Amniotic stem cell (primary cell): ENCODE measurements at places on chromosomes 2 and 18.
A peak's percentile ranks its signal among the peaks of the same experiment; 100 is the strongest.

- DNase-seq, result no peak
Measured at GRCh38 chr2:100137318-100137717, 5.1 kb downstream of the AFF3 start.

GRCh38 chr18:75047240-75047961 is 161.5 kb downstream of the PTGR3 start:
- no peak for DNase-seq

DNA sequence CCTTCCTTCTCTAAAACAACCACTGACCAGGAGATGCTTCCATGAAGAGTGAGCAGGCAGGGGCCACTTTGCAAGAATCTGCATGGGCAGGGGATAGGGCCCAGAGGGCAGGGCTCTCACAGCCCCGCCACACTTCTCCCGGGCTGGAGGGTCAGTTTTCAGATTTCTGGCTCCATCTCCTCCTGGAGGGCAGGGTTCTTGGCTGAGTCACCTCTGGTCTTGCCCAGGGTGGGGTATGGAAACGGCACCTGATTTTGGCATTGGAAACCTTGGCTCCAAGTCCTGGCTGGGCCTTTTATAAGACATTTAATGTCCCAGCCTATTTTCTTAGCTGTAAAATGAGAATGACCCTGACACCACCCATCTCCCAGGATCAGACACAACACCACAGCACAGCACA is 27.6 kb upstream of the ASPRV1 start:
- DNase-seq, result no peak

- no peak for DNase-seq
Measured at GRCh38 chr18:79365701-79366100, 30.0 kb upstream of the NFATC1 start.

GRCh38 chr2:43950383-43951008 is 45.3 kb downstream of the LRPPRC start:
- DNase-seq, result no peak

DNA sequence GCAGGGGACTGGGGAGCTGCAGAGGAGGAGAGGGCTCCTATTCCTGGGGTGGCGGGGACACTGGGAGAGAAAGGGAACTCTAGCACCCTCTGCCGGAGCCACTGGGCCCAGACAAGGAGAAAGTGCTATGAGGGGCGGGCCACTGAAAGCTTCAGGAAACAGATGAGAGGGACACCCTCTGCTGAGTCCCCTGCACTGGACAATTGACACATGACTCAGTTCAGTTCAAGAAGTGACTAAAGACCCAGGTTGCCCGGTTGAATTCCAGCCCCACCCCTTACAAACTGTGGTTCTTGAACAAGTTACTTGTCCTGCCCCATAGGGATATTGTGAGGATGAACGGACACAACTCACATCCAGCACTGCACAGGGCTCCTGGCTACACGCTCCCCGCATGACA is 5.0 kb downstream of the RUFY4 start:
- DNase-seq, result no peak

- DNase-seq, result no peak
Measured at GRCh38 chr2:42463570-42463969, 30.2 kb downstream of the KCNG3 start.

DNA sequence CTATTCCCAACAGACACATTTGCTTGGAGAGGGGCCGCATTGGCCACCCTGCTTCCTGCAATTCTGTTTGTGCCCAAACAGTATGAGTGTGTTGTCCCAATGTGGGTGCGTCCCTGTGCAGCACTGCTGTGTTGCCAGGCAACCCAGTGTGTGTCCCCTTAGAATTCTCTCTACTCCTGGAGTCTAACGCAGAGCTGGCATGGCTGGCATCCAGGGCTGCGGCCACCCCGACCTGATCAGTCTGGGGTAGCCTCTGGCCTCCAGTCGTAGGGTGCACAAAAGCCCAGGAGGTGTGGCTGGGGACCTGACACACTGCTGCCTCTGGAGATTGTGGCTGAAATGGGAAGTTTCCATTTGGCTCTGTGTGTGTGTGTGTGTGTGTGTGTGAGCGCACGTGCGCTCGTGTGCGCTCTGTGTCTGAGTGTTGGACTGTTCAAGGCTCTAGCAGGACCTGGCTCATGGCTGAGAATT is 48.0 kb downstream of the TEX44 start:
- DNase-seq, result no peak

DNA sequence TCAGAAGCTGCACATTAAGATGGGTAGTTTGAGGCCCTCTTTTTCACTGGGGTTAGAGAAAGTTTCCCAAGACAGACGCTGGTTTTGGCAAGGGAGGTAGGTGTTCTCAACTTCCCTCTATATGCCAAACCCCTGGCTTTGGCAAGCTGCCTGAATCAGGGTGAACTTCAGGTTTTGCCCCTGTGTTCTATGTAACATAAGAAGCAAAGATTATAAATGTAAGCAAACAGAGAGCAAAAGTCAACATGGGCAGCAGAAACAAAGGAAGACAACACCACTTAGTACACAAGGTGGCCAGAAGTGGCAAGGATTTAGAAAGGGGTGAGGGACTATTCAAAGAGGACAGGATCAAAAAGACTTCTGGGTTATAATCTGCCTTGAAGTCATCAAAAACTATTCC is 70.5 kb upstream of the TFCP2L1 start:
- no peak for DNase-seq

DNA sequence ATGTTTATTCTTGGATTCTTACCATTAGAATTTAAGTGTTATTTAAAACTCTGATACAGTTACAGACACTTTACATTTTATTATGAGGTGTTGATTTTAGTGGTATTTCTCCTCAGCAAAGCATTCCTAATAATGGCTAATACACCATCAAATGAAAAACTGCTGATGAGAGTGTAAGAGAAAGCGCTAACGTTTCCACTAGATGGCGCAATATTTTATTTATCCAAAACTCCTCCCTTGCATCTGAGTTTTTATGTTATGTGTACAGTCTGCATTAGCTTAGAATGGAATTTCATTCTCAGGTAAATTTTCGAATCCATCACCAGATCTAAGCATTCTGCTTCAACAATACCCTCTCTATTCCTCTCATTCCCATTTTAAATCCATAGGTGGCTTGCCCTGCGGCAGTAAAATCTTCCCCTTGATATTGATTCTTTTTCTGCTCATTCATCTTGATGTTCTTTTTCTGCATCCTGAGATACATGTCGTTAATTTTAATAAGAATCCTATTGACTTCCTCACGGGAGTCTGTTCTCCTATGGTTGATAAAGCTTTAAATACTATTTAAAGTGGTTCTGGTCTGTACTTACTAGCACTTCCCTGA is 53.9 kb downstream of the PRKRA start:
- no peak for DNase-seq

- DNase-seq, result no peak
Measured at GRCh38 chr2:125581557-125581956, 1074.4 kb upstream of the GYPC start.

DNA sequence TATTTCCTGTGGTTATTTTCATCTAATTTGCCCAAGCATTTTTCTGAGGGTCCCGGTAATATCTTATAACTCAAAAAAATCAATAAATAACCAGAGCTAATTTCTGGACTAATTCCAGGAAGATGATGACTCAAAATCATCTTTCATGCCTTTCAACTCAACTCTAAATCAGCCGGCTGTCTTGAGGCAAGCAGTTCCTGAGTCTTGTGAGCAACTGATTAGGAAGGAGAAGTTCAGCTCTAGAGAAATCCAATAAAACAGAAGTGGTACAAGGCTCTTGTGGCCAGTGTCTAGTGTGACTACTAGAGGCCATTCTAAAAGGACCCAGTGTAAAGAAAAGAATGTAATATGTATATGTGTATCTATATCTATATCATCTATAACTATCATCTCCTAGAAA is 890.4 kb downstream of the TRIB2 start:
- DNase-seq, result no peak

DNA sequence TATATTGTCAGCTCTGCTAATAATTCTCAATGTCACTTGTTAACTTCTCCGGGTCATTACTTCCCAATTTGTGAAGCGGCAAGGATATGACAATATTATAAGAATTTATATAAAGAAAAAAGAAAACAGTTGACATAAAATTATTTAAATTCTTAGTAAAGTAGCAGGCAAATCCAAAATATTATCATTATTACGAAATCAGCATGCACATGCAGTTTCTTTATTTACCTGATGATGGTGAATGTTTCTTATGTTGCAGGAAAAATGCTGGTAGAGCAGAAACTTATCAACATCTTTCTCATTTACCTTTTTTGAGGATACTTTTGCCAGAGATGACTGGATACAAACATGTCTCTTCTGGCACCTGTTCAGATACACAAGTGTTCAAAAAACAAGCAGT is 38.1 kb downstream of the SRBD1 start:
- no peak for DNase-seq

DNA sequence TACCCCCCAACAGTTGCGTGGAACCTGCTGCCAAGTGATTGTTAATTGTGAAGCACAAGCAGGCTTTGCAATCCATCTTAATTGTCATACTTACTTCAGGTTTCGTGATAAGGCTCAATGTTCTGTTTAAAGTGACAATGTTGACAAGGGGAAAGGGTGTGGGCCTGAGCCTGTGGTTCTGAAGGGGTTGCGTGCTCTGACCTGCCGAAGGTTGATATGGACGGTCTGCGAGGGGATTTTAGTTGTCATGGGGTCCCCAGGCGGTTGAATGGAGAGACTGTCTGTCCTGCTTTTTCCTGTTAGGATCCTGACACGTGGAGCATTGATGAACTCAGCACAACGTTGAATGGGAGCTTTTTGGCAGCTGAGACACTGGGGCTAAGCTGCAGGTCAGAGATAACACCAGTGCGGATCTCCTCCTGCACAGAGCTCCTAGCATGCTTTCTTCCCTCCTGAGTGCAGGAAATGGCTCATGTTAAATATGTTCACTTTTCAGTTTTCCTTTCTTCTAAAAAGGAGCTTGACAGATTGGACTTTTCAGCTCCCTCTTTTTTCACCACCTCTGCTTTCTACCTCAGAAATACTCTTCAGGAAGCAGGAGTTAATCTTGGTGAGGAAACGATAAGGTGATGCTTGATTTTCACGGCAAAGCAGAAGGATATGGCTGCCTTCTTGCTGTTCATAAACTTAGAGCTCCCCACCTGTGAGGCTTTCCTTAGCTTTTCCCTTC is 62.9 kb upstream of the ZEB2 start:
- DNase-seq, result no peak

DNA sequence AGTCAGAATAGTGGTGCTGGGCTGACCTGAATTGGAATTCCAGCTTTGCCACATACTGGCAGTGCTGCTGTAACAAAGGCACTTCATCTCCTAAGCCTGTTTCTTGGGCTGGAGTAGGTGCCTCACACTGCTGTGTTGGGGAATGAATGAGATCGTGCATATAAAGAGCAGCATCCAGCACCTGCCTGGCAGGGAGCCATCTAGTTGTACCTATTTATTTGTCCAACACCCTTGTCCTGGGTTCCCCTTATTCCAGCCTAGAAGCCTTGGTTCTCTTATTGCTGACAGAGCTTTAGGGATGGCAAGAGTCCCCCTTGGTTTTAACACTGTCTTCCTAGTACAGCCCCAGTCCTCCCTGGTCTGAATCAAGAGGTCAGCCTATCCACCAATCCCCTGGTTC is 275.3 kb upstream of the RAB12 start:
- DNase-seq, result no peak

- DNase-seq, result no peak
Measured at GRCh38 chr18:58991167-58991798, 126.6 kb downstream of the ZNF532 start.

- DNase-seq, result peak; percentile 3
Measured at GRCh38 chr18:25299426-25300300, 52.3 kb downstream of the ZNF521 start.

DNA sequence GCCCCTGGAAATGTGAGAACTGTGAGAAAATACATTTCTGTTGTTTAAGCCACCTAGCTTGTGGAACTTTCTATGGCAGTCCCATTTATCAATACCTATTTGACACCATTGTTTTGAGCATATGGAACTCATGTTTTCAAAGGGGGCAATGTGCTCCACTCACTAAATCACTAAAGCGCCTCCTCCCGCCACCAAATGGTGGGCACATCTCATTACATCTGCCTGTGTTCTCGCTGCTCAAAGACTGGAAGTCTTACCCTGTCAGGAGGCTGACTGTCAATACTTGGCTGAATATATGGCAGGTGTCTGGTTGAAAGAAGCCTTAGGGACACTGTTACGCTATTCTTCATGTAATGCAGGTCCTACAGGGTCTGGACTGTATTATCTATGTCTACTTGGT is 767.7 kb downstream of the TSN start:
- no peak for DNase-seq

DNA sequence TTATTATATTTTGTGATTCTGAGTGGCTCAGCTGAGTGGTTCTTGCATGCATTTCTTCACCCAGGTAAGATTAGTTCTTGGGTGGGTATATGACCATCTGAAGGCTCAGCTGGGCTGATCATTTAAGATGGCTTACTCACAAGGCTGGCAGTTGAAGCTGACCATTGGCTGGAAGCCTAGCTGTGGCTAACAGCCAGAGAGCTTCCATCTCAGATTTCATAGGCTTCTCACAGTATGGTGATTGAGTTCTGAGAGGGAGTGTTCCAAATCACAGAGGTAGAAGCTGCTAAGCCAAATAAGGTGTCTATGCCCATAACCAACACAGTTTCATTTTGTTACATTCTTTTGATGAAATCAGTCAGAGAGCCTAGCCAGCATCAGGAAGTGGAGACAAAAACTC is 117.4 kb upstream of the RPRM start:
- DNase-seq, result no peak

GRCh38 chr2:171995586-171995985 is 4.2 kb upstream of the METAP1D start:
- no peak for DNase-seq

DNA sequence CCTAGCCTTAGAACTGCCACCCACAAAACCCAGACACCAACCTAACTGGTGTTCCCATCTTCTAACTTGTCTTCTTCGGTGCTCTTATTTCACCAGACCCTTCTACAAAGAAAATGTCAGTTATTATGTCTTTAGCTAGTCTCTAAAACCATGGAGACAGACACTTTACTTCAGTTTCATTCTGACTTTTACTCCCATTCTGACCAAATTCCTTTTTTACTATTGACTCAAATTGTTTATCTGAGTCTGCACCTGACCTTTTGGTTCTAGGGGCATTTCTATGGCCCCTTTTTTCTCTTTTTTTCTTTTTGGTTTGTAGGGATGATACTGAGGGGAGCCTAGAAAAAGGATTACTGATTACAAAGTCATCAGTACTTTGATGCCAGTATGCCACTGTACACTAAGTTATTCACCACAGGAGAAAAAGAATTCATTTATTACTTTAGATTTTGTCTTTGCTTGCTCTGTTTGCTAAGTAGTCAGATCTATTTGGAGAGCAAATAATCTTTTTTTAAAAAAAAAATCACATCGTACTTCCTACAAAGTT is 6.8 kb upstream of the SLC1A4 start:
- DNase-seq, result no peak

DNA sequence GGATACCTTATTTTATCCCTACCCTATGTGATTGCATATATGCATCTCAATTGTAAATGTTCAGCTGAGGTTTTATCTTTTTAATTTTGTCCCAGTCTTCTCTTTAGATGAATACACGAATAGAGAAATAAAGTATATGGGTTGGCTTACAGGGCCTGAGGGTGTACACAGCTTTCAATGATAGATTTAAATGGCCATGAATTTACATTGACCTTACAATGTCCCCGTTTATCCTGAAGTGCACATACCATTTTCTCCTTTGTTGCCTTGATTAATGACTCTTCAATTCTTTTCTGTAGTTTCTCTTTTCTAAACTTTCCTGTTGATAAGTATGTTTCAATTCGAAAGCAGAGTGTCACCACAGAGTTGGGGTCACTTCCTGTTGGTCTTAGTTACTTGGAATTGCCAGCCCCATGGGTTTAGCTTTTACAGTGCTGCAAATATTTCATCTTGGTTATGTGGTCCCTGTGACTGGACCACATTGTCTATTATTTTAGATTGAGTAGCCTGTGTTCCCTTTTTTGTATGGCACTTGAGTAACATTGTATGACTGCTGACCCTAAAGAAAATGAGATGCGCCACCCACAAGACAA is 1616.3 kb upstream of the ACVR2A start:
- no peak for DNase-seq
